ENCODE measurements at places on chromosomes 4 and X.

DNA sequence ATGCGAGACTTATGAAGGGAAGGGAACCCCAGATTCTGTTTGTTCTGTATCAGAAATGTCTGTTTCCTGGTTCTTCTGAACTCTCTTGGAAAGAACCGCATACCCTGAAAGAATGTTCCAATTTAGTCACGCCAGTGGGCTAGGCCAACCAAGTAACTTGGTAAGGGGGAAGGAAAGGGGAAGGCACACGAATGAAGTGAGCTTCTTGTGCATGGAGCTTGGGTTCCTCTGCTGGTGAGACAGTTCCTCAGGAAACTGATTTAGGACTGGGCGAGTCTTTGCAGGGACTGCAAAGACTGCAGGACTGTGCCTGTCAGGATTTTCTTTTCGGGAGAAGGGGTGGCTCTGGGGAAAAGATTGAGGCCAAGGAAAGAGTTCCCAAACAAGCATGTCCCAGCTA, 35.6 kb downstream of the FRMPD3 start:
- no peak for DNase-seq

GRCh38 chr4:83146841-83147240, 32.3 kb upstream of the PLAC8 start:
- DNase-seq, result no peak

DNA sequence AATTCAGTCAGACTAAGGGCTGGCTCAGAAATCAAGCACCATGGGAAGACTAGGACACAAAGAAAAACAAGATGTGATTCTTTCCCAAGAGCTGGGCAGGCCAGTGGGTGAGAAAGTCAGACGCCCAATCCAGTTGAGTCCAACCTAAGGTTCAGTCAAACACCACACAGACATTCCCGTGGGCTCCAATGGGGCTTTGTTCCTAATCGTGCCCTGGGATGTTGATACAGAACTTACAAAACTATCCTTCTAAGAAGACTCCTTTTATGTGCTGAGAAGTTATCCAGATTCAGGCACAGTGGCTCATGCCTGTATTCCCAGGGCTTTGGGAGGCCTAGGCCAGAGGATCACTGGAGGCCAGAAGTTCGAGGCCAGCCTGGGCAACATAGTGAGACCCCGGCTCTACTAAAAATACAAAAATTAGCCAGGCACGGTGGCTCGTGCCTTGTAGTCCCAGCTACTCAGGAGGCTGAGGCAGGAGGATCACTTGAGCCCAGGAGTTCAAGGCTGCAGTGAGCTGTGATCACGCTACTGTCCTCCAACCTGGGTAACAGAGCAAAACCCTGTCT, 3.7 kb downstream of the BLOC1S4 start:
- no peak for DNase-seq

GRCh38 chr4:107629318-107629717, 90.7 kb downstream of the PAPSS1 start:
- no peak for DNase-seq

DNA sequence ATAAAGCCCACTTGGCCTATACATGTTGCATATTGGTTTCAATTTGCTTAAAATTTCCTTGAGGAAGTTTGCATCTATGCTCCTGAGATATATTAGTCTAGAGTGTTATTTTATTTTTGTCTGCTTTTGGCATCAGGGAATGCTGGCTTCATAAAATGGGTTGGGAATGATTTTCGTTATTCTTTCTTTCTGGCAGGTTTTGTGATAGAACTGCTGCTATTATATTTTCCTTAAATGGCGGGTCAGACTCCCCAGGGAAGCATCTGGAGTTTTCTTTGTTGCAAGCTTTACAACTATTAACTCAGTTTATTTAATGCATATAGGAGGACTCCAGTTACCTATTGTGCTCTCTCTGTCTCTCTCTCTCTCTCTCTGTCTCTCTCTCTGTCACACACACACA, 82.0 kb upstream of the WDR17 start:
- DNase-seq, result no peak

- peak; percentile 59 for DNase-seq
These were observed 1.8 kb downstream of the FLNA start for GRCh38 chrX:154372612-154373022.

DNA sequence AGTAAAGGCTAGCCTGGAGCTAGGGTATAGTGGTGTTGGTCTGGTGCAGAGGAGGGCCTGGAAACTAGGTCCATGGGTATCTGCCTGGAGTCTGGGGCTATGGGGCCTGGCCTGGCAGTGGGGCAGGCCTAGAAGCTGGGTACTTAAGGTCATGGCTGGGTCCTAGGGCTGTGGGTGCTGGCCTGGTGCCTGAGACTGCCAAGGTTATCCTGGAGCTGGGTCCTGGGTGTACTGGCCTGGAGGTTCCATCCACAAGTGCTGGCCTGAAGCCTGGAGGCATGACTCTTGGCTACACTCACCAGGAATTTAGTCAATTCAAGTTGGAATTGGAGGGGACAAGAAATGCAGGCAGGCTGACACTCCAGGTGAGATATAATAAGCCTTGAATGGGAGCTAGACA, 108.4 kb upstream of the ZCCHC13 start:
- DNase-seq, result no peak

DNA sequence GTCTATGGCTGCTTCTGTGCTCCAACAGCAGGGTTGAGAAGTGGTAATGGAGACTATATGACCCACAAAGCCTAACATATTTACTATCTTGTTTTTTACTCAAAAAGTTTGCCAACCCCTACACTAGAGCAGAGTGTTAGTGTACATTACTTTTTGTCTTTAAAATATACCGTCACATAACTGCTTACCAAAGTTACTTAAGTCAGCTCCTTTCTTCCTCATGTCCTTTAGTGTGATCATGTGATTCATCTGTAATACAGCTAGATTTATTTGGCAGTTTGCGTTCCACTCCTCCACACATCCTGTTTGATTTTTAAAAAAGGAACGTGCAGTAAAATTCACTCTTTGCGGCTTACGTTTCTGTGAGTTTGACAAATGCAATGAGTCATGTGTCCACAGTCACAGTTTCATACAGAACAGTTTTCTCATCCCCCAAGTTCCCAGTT, 162.4 kb upstream of the GPRIN3 start:
- peak; percentile 34 for DNase-seq

GRCh38 chr4:3788366-3788660, 22.1 kb downstream of the ADRA2C start:
- DNase-seq, result no peak

DNA sequence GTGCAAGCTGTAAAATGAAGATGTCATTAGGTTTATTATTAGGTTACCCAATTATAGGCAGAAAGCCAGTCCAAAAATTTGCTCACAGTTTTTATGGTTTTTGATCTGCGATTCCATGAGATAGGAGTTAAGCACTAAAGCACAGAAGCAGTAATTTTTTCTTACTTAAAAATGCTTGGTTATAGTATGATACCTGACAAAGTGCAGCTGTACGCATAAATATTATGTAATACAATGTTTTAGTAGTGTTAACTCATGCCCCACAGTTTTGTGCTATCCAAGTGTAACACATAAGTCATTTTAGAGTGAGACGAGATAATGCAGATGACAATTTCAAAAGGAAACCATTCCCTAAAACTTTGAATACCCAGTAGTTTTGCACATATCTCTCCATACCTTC, 357.8 kb downstream of the TMA16 start:
- no peak for DNase-seq

DNA sequence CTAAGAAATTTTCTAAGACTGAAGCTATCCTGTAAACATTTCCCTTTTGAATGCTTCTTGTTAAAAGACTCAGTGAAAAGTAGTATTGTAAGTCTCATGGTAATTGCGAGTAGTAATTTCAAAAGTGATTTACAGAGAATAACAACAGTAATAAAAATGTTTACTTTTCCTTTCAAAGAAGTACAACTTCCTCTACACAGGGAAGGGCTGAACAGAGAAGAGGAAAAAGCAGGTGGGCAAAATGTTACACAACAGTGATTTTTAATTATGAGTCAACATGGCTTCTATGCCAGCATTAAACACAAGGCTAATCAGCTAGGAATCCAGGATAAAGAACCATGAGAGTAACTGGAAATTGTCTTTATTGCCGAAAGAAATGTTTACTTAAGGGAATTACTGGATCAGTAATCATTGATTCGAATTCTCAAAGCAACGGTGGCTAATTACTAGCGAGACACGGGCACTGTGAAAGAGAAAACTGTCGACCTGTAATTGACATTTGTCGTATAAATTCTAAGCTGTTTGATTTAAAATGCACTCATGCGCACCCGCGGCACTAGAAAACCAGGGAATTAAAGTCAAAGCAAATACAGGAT, 15.4 kb downstream of the UTP3 start:
- DNase-seq, result no peak

- DNase-seq, result no peak
These were observed 248.0 kb downstream of the INPP4B start for GRCh38 chr4:142598132-142598531.

DNA sequence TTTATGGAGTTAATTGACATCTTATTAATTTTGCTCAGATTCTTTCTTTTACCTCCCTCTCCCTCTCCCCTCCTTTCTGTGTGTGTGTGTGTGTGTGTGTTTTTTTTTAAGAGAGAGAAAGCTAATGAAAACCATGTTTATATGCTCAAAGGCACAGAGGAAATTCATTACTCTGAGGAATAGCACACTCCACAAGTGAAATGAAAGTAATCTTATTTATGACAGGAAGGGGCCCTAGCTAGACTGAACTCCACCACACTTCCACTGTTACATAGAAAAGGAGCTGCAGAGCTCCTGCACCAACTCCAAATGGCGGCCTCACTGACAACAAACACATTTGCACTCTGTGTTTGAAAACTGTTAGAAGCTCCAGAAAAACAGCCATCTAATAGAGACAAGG, 150.6 kb downstream of the RASL11B start:
- DNase-seq, result peak; percentile 6

GRCh38 chrX:40266490-40267333, 169.0 kb upstream of the BCOR start:
- DNase-seq, result peak; percentile 61

DNA sequence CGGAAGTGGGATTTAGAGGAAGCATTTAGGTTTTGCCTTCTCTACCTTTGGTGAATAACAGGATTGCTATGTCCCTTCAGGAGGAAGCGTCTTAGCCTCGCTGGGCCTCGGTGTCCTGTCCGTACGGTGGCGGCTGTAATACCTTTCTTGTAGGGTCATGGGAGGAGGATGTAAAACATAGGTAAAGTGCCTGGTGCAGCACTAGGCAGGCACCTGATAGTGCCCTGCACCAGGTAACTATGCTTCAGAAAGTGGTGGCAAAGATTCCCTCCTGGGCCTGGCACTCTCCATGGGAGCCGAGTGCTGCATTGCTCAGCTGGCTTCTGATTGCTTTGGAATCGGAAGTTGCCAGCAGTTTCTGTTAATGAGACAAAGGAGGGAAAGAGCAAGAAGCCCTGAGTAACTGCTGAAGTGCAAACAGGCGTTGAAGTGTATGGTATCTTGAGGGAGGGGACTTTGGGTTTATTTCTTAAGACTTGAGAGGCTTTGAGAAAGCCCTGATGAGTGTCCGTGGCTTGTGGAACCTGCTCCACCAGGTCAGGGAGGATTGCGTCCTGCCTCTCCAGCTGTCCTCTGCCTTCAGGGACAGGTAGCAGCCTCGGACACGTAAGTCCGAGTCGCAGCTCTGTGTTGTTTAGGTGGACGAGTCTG, 45.8 kb downstream of the TBC1D14 start:
- no peak for DNase-seq

GRCh38 chr4:155799116-155799793, 40.4 kb downstream of the GUCY1B1 start:
- no peak for DNase-seq

GRCh38 chr4:76426272-76426671, 5.3 kb upstream of the CCDC158 start:
- DNase-seq, result no peak

GRCh38 chrX:153939573-153939972, 4.7 kb upstream of the NAA10 start:
- DNase-seq, result no peak

DNA sequence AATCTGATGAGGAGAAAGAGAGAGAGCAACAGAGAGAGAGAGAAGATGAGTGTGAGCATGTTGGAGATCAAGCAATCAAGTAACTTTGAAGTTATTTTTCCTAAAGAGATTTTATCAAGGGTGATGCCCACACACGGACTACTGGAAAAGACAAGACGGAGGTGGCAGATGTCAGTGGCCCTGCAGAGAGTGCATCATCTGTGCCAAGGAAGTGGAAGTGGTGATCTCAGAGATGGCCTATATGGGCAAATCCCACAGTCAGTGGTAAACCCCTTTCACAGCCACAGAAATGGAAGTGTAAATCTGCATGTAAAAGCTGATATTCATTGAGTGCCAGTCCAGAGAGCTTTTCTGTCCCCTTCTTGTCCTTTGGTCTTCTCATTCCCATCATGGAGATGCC, 577.2 kb upstream of the AADAT start:
- DNase-seq, result no peak

DNA sequence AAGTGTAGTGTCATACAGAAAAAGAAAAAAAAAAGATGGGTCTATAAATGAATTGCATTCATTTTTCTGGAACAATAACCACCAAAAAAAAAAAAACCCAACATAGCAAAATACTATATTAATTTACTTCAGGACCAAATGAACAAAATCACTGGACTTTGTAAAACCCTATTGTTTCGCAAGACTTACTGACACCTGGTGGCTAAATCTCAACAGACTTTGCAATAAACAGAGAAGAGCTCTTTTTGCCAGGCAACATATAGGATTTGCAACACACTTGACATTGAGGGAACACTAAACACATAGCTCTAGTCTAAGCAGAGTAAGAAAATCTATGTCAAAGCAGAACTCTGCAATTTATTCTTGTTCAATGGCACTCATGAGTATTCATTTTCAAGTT, 990.2 kb downstream of the STPG2 start:
- no peak for DNase-seq

GRCh38 chrX:84170931-84171330, 17.1 kb downstream of the RPS6KA6 start:
- no peak for DNase-seq

DNA sequence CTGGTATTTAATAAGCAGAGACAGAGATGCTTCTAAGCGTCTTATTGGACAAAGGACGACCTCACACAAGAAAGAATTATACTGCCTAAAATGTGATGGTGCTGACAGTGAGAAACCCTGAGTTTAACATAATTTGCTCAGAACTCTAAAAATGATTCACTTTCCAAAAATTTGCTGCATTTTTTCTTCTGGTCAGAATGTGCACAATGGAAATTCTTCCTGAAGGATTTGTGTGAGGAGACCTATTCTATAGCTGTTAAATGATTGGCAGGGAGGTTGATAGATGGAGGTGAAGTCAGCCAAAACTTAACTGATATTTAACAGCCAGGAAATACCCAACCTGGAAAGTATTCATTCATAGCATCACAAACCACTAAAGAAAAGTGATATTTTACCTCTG, 1.7 kb downstream of the MAGEC3 start:
- DNase-seq, result no peak

Measured in CD4-positive, alpha-beta T cell treated with Interleukin-12 subunit alpha and Interleukin-12 subunit beta, for 1 hour (primary cell).